C1 segment of cervical spinal cord (tissue), 14 donors: ENCODE measurements at places on chromosomes 2 and 18.

GRCh38 chr2:40471866-40472265, 20.0 kb upstream of the SLC8A1 start:
- DNase-seq = no peak

DNA sequence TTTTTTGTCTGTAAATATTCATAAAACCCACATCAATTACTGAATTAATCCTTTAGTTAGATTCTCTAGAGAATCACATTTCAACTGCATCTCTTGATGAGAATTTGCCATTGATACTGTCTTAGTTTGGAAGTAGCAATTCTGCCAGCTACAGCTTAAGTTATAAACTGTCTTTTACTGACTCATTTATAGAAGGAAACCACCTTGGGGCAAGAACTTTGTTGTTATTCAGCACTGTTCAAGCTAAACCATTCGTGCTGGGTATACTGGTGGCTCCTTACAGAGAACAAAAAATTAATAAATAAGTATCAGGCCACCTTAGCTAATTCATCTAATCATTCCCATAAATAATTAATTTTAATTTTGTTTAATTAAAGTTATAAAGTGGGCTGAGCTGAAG, 1082.6 kb upstream of the CELF4 start:
- DNase-seq = no peak

GRCh38 chr2:14303366-14304115, 329.0 kb upstream of the LRATD1 start:
- no peak for DNase-seq

- no peak for DNase-seq
These were observed 45.1 kb upstream of the CALCRL start for GRCh38 chr2:187493180-187493579.

GRCh38 chr2:191930205-191930604, 83.3 kb upstream of the CAVIN2 start:
- DNase-seq = no peak

DNA sequence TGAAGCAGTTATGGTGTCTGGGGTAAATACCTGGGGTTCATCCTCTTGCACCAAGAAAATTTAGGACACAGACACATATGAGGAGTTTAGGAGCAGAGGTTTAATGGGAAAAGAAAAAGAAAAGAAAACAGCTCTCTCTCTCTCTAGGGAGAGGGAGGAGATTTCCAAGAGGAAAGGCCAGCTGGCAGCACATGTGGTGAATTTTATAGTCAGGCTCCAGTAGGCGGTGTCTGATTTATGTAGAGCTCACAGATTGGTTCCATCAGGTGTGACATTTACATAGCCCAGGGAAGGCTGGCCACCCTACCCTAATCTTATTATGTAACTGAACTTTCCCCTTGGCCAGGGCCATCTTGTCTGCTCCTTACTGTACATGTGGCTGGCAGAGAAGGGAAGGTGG, 297.5 kb upstream of the RGPD4 start:
- no peak for DNase-seq

GRCh38 chr2:191611614-191612013, 66.3 kb upstream of the NABP1 start:
- no peak for DNase-seq

GRCh38 chr18:76823587-76824011, 1.2 kb downstream of the ZNF236 start:
- DNase-seq = no peak

GRCh38 chr2:23053601-23054000, 331.4 kb upstream of the KLHL29 start:
- DNase-seq = no peak

- peak; percentile 21 for DNase-seq
These were observed 1.3 kb downstream of the PIAS2 start for GRCh38 chr18:46915800-46916550.

DNA sequence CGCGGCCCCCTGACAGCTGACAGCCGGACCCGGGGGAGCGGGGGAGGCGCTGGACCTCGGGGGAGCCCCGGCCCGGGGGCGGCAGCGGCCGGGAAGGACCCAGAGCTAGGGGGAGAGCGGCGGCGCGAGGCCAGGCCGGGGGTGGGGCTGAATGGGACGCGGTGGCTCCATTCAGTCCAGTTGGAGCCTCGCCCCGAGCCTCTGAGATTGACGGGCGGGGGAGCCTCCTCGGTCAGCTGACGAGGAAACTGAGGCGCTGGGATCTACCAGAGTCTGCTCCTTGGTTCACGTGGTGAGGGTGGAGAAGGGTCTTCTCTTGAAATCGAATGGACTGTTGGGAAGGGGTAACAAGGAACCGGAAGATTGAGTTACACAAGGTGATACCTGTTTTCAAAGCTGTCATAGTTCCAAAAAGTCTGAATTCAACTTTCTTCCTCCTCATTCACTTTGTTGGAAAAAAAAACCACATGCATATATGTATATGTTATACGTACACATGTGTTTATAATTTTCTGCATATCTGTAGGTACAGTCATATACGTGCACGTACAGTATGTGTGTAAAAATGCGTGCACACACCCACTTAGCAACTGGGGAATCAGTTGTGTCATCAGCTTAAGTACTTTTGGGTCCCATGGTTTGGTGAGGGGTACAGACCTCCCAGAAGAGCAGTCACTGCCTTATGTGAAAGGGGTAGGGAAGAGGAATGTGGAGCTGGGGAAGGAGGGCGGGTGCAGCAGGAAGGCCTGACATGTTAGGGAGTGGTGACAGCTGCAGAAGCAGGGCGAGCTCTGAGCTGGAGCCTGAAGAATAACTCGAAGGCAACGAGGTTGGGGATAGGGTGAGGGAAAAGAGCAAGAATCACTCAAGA, 628 bp downstream of the PPP1R7 start:
- no peak for DNase-seq

GRCh38 chr2:21257621-21258020, 133.9 kb downstream of the TDRD15 start:
- DNase-seq = no peak

DNA sequence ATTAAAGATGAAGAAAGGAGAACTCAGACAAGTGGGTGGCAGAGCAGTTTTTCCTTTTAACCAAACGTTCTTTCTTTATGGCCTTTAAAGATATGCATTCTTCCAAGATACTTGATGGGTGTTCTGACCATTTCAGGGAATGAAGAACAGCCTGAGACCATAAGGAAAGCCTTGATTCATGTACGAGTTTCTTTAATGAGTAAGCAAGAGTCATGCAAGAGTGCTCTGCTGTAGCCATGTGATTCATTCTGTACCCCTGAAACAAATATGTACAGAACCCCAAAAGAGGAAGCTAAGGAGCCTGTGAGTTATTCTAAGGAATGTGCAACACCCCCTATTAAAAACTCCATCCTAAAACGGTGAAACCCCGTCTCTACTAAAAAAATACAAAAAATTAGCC, 372.8 kb downstream of the MTX2 start:
- no peak for DNase-seq

DNA sequence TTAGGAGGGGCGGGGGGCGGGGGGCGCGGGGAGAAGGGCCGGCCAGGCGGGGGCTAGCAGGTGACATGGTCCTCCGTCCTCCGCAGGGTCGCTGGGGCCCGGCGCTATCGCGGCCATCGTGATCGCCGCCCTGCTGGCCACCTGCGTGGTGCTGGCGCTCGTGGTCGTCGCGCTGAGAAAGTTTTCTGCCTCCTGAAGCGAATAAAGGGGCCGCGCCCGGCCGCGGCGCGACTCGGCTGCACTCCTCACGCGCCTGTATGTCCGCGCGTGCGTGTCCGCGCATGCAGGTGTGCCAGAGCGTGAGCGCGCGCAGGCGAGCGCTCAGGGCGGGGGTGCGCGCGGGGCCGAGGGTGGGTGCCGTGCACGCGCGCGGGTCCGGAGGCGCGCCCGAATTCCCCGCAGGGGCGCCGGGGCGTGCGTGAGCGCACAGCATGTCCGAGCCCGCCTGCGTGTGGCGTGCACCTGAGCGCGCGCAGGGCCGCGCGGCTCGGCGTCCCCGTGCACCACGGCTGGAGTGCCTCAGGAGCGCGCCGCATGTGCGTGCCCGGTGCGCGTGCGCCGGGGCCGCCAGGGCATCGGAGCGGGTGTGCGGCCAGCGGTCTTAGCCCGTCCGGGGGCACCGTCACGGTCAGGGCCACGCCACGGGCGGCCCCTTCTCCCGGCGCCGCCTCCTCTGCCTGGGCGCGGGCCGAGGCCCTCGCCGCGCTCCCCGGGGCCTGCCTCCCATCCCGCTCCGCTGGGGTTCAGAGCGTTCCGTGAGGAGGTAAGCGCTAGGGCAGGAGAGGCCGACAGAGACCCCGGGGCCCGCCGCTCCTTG, 6.3 kb downstream of the SNORC start:
- peak; percentile 66 for DNase-seq

GRCh38 chr18:9434122-9434701, 41.1 kb upstream of the RALBP1 start:
- DNase-seq = no peak

GRCh38 chr2:70454936-70455544, 98.6 kb downstream of the TGFA start:
- DNase-seq = no peak

GRCh38 chr18:2089396-2089795, 481.9 kb downstream of the METTL4 start:
- DNase-seq = no peak

GRCh38 chr2:105287692-105288091, 41.8 kb downstream of the TGFBRAP1 start:
- no peak for DNase-seq

DNA sequence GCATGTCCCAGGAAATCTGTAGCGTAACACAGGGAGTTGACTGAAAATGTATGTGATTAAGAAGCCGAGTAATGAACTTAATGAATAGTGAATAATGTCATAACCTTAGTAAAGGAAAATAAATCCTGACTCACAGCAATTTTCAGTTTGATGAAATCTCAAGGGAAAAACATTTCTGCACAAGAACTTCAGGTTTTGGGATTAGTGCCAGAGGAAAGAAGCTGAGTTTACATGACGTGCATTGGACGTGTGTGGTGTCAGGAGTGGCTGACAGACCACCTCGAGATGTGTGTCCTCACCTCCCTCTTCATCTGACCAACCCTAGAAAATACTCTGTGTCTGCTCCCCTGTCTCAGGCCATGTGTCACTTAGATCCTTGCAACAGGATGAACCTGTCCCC, 39.1 kb downstream of the VWA3B start:
- DNase-seq = no peak

- DNase-seq = no peak
These were observed 360.3 kb downstream of the LRP1B start for GRCh38 chr2:141770530-141770929.

DNA sequence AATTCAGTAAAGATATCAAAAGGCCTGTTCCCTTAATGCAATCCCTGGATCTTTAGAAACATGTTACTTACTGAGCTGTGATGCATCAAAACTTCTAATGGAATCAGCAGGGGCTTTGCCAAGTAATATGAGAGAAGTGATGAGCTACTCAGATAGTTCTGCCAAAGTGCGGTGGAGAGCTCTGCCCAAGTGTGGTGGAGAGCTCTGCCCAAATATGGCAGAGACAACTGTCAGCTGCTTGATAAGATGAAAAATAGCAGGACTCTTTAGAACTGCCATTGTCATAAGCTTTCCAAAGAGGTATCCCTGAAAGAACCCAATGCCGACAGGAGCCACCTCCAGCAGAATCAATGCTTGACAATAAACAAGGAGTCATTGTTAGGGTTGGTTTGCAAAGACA, 167.9 kb upstream of the SLC39A10 start:
- no peak for DNase-seq

GRCh38 chr2:229920011-229920641, 1.7 kb downstream of the TRIP12 start:
- DNase-seq = no peak

DNA sequence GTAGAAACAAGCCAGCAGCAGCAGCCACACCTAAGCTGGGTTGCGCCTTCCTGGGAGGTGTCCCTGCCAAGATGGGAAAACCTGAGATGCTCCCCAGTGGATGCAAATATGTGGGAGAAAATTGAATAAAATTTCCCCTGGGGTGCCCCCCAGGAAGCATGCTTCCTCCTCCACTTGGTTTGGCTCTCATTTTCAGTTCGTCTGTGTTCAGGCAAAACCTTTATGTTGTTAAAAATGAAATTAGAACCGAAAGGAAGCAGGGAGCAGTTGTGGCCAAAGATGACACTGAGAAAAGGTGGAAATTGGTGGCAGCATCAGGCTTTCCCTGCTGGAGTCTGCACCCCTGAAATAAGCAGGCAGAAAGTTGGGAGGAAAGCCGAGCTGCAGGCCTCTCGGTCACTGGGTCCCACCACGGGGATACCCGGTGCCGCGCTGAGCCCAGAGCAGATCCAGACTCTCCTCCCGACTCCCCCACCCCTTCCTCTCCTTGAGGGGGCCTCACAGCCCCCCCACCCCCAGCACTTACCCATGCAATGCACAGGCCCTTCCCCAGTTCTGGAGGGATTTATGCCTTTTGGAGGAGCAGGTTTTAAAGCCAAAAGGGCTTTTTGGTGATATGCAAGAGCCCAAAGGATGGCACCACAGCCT, 267.7 kb upstream of the SPRED2 start:
- no peak for DNase-seq

- DNase-seq = no peak
These were observed 562 bp downstream of the CENPA start for GRCh38 chr2:26786207-26787028.

GRCh38 chr18:61824733-61825363, 68.0 kb downstream of the RNF152 start:
- no peak for DNase-seq

- DNase-seq = no peak
These were observed 32.5 kb downstream of the RNF152 start for GRCh38 chr18:61860302-61860701.

GRCh38 chr2:119267604-119268003, 44.0 kb downstream of the STEAP3 start:
- DNase-seq = no peak

DNA sequence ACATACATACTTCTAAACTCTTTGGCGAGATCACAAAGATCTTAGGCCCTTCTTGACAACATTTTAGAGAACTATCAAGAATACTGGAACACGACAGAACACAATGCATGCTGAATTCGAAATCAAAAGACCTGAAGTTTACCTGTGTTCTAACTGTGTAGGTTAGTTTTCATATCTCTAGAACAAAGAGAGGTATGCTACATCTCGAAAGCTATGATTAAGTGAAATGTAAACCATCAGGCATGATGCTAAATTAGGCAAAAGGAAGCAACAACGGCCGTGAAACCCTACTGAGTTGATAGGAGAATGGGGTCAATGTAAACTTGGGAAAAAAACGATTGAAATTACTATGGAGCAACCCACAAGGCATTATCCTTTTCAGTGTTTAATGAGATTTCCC, 43.7 kb downstream of the IKZF2 start:
- DNase-seq = no peak

- DNase-seq = no peak
These were observed 17.1 kb downstream of the TMEM185B start for GRCh38 chr2:120206022-120206581.

GRCh38 chr18:3726238-3726951, 276.4 kb downstream of the TGIF1 start:
- no peak for DNase-seq
